NCI-H774 (cell line): ENCODE measurements at places on chromosomes 11 and 22.
A peak's percentile ranks its signal among the peaks of the same experiment; 100 is the strongest.

DNA sequence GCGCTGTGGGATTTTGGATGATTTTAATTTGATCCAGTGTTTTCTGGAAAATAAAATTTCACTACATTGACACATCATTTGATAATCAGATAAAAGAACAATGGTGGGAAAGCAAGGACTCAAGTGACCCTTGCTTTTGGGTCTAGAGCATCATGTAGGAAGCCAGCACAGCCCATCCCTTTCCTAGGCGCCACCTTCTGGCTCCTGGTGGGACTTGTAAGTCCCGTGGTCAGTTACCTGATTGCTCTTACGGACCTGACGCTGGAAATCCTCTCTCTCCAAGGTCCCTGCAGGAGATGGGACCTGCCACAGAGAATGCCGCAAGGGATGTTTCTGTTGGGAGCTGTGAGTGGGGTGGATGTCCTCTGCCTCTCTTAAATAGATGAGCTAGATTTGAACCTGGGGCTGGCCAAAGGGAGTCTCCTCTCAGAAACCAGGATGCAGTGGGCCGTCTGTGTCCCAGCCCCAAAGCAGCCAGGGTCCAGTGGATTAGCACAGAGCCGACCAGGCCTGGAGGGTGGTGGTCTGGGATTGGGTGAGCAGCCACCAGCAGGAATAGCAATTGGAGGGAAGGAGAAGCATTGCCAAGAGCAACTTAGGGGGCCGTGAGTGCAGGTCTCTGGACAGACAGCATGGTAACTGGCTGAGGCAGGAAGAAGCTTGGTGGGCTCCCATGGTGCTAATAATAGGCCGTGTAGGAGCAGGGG, 21.7 kb downstream of the TIMP3 start:
- no peak for DNase-seq

- DNase-seq: peak; percentile 85
These were observed 10.6 kb downstream of the SLC6A5 start for GRCh38 chr11:20609727-20610707.

- no peak for DNase-seq
These were observed 7.8 kb downstream of the PPM1F start for GRCh38 chr22:21944871-21945270.

GRCh38 chr11:3933165-3933628, 77.7 kb downstream of the STIM1 start:
- no peak for DNase-seq

GRCh38 chr11:115623021-115623451, 118.8 kb upstream of the CADM1 start:
- DNase-seq: no peak

GRCh38 chr11:130776061-130776419, 140.2 kb downstream of the SNX19 start:
- DNase-seq: no peak

DNA sequence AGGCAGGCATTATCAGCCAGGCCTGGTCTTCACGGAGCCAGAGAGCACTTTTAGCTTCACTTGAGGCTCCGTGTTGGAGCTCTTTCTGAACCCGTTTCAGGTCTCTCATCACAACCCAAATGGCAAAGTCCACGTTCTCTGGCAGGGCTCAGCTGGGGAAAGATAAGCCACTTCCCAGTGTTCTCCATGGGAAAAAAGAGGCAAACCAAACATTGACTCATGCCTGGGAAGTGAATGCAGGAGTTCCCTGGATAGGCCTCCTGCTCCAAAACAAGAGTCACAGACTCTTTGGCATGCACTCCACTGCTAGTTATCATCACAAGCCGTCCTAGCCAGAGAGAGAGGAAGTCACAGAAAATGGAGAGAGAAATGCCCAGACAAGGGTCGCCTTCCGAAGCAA, 11.6 kb downstream of the OPCML start:
- no peak for DNase-seq
